ENCODE measurements at places on chromosomes 12 and 14.

- DNase-seq: no peak
Observed at GRCh38 chr12:51472984-51473383, 48.4 kb downstream of the SLC4A8 start.

DNA sequence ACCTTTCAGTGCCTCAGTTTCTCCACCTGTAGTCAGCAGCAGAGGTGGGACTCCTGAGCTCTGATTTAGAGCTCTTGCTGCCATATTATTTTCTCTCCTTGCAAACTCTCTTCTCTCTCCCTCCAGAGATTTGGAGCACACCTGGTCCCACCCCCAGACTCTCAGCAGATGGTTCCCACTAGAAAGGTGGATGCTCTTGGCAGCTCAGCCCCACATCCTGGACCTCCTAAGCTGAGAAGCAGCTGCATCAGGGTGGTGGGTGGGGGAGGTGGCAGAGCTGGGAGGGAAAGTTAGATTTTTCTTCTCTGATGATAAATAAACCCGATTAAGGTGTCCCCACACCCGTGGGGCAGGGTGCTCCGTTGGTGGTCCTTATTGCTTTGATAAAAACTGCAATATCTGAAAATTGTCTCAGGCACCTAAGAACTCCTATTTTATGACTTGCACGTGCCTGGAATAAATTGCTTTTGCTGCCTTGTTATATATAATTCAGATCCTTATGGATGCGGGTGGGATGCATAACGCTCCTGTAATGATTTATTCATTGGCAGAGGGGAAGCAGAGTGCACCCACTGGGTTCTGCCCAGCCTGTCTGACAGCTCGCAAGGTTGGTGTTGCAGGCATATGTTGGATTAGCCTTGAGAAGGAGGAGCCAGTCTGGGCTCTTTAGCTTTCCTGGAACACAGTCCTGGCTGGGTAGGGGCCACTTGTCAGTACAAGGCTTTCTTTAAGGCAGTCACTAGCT, 214.2 kb downstream of the SUDS3 start:
- no peak for DNase-seq

GRCh38 chr14:42277840-42278239, 671.2 kb downstream of the LRFN5 start:
- no peak for DNase-seq

DNA sequence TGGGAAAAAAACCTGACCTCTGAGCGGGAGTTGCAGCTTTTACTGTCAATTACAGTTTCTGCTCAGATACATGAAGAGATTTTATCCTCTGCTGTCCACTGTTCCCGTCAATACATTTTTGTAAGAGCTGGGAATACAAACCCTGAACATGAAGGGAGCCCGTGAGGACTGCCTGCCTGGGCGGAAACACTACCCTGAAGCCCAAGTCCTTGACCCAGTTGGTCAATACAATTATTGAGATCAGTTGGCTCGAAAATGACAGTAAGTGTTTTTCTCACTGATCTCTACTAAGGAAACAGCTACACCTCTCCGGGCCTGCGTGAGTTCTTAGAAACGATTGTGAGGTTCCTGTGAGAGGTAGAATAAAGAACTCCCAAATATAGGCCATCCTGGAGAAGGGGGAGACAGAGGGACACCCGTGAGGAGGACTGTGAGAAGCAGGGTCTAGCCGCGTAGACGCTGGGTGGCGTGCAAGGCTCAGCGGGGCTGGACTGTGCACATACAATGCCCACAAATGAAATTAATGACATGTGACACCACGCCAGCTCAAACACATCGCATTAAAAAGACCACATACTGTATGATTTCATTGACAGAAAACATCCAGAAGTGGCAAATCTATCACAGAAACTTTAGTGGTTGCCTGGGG, 509.5 kb downstream of the TMEM132D start:
- no peak for DNase-seq

GRCh38 chr14:93379831-93380230, 32.8 kb downstream of the COX8C start:
- DNase-seq: no peak

DNA sequence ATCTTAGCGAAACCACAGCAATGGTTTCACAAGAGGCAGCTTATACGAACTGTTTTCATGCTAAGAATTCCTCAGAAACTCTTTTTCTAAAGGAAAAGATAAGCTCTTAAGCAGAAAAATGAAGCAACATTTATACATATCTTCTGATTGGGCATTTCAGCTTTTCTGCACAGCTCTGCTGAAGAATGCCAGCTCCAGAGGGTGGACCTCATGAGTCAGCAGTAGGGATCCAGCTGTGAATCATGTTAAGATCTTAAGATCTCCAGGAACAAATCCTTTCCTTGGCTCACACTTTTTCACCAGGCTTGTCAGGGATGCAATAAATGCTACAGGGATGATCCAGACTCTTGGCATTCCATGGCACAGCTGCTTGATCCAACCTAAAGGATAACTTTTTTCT, 477.1 kb upstream of the CCDC196 start:
- DNase-seq: no peak

DNA sequence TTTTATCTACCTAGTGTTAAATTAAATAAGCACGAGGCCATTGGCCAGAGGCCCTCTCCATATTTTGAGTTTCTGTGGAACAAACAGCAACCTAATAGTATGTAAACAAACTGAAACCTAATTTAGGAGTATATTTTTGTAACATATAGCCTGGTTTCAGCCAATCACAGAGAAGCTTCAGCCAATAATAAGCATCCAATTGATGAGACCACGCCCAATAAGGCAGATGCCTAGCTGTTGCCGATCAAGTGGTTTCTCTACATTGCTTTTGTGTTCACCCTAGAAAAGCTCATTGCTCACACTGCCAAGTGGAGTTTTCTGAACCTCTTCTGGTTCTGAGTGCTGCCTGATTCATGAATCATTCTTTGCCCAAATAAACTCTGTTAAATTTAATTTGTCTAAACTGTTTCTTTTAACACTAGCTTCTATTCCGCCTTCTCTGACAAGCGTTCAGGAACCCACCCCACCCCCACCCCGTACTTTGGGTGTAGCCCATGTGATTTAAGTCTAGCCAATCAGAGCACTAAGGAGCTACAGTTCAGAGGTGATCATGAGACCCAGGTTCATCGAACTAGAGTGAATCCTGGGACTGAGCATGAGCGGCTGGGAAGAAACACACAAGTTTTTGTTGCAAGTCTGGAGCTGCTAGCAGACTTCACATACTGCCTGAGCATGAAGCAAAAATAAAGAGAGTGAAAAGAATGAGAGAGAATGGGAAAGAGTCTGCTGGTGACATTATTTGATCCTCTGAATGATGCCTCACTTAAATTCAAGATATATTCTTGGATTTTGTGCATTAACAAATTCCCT, 21.5 kb upstream of the LTA4H start:
- no peak for DNase-seq

GRCh38 chr12:57840726-57841125, 5.8 kb downstream of the CTDSP2 start:
- DNase-seq: peak; percentile 75

DNA sequence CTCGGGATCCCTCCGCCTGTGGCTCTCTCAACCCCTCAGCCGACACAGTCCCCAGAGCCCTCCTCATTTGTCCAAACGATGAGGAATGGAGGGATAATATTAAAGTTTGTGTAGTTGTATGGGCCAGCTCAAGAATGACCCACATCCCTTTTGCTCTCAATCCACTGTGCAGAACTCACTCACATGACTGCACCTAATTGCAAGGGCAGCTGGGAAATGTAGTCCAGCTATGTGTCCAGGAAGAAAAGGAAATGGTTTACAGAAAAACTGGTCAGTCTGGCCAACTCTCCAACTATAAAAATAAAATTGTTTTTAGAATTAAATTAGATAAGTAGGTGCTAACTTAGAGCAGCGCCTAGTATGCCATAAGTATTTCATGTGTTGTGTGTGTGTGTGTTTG, 66.6 kb downstream of the GALNT8 start:
- no peak for DNase-seq

GRCh38 chr14:100383727-100384158, 60.6 kb downstream of the SLC25A47 start:
- peak; percentile 86 for DNase-seq

GRCh38 chr14:42535397-42535796, 928.7 kb downstream of the LRFN5 start:
- DNase-seq: no peak

GRCh38 chr14:54902143-54902520, 494 bp downstream of the GCH1 start:
- peak; percentile 32 for DNase-seq

DNA sequence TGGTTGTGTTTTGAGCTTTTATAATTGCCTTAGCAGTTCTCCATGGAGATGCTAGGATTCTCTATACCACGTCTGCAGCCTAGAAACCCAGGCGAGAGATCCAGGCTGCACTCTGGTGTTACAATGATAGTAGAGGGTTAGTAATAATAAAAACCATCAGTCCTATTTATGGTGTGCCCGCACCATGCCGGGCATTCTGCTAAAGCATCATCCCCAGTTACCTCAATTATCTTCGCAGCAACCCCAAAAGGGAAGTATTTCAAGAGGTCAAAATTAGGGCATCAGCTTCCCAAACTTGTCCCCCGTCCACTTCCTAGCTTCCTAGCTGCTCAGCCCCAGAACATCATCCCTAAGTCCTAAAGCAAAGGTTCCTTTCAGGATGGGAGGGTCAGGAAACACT, 3.2 kb downstream of the SYNE3 start:
- DNase-seq: no peak

- no peak for DNase-seq
Observed at GRCh38 chr12:52496590-52497071, 3.6 kb upstream of the KRT6A start.

- no peak for DNase-seq
Observed at GRCh38 chr14:83342590-83342989, 1808.9 kb upstream of the SEL1L start.

GRCh38 chr14:99628887-99629618, 15.9 kb upstream of the HHIPL1 start:
- peak; percentile 55 for DNase-seq

Data from NCI-H2107 (cell line).